Fibroblast of gingiva (primary cell): ENCODE measurements at places on chromosomes 11 and 22.

DNA sequence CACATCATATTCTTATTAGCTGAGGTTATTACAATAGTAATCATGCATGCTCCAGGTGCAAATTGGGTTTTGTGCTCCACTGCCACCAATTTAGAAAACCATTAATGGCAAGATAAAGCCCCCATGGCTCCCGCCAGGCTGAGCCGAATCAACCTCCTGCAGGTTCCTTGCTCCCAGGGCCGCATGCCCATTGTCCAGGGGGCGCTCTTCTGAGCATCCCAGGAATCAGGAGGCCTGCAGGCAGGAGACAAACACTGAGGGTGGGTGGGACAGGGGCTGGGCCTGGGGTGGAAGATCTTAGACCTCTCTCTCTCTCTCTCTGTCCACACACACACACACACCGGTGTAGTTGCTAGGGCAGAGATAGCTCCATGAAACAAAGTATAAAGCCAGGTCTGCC is 57.4 kb downstream of the BUD13 start:
- DNase-seq = no peak

DNA sequence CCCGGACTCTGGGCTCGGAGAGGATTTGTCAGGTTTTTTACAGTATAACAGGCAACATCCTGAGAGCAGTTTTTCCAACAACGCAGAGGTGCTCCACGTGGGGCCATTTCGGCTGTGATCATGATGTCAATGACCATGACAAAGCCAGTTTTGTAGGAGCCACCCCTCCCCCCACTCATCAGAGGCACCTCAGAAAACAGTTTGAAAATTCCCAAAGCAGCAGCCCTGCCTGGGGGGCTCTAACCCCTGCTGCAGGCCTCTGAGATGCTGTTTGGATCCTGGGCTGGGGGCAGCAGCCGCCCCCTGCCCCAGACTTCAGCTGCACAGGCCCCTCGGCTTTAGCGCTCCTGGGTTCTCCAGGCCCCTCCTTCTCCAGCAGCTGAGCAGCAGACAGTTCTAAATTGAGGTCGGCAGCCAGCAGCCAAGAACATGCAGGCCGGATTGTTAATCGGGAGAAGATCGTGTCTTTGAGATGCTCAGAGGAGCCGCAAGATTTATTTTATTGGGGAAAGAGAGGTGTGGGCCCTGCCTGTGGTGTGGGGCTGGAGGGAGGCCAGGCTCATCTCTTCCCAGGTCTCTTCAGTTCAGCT is 19.4 kb downstream of the NFAM1 start:
- no peak for DNase-seq

GRCh38 chr11:133191931-133192330 is 340.4 kb downstream of the OPCML start:
- DNase-seq = no peak

DNA sequence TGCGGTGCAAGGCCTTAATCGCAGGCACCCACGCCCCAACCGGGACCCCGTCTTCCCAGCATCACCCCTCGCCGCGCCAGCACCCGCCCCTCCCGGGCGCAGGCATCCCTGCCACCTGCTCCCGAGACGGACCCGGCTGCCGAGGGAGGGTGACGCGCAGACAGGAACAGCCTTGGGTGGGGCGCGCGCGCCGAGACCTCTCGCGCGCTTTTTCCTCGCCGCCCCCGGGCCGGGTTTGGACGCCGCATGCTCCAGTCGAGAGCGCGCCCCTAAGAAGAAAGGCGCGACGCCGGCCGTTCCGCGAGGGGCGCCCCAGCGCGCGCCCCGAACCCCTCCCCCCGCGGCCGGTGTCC is 504 bp downstream of the CFL1 start:
- DNase-seq = no peak

- DNase-seq = no peak
Measured at GRCh38 chr11:130369141-130369691, 54.5 kb upstream of the ZBTB44 start.

DNA sequence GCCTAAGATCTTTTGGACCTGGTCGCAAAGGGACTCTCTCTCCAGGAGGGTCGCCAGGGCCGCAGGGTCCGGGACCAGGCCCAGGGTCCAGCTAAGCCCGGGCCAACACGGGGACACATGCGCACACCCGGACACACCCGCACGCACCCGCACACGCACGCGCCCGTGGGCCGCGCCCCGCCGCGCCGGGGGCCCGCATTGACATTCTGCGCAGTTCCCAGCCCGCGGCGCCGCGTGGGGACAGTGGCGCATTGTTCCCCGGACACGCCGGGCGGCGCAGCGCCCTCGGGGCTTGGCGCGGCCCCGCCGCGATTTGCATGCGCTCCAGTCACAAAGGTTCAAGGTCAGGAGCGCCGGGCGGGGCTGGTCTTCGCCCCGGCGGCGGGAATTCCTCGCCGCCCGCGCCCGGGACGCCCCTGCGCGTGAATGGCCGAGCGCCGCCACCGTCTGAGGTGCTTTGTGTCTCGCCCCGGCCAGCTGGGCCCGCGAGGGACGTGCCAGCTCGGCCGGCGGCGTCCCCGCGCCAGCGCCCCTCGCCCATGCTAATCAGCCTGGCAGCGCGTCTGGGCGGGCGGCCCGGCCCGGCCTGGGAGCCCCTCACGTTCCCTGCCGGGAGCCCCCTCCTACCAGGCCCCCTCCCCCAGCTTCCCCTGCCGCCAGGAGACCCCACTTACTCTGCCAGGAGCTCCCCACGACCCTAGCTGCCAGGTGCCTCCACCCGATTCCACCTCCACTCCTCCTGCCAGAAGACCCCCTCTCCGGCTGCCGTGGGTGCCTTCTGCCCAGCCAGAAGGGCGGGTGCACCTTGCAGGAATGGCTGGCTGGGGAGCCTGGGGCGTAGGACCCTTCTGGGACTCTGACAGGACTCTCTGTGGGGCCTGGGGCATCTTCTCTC is 50.5 kb upstream of the WNT7B start:
- DNase-seq = no peak

DNA sequence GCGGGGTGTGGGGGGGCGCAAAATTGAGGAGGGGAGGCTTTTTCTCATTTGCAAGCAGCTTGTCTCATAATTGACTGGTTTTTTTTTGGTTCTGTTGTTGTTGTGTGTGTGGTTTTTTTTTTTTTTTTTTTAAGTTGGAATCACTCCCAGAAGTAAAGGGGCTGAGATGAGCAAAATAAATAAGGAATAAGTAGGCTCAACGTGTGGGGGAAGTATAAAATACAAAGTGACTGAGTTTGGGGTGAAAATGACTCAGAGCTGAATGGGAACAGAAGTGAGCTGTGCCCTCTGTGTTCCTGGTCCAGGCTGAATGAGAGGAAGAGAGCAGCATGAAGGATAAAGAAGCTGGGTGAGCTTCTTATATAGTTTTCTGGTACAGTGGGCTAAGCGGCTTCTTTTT is 90.0 kb downstream of the GRIK4 start:
- DNase-seq = peak; percentile 7

DNA sequence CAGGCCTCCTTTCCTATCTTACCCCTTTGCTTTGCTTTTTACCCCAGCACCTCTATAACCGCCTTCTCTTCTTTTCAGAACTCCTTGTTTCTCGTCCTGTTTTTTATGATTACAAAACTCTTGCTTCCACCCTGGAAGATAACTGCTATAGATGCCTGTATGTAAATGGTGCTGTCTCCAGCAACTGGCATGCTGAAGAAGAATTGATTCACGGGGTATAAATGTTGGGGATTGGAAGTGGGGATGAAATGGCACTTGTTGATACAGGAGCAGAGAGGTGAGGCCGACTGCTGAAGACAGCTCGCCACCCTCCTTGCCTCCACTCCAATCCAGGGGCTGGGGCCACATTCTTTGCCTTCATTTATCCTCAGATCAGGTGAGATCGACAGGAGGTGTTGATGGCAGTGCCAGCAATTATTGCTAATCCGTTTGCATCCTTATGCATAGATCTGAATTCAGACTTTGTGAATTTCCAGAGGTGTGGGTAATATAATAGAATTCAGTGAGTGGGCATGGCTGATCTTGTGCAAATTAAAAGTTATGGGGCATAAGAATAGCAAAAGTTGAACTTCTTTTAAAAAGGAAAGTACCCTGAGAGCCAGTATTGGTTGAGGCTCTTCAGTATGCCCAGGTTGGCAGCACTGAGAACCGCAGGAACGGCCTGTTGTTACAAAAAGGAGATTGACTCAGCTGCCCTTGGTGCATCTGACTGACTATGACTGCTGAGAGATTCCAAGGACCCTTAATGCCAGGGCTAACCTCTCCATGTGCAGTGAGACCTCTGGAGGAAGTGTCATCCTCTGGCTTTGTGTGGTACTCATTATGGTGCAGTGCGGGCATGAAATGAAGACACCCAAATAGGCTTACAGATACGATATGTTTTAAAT is 5.3 kb downstream of the NEAT1 start:
- peak; percentile 85 for DNase-seq

DNA sequence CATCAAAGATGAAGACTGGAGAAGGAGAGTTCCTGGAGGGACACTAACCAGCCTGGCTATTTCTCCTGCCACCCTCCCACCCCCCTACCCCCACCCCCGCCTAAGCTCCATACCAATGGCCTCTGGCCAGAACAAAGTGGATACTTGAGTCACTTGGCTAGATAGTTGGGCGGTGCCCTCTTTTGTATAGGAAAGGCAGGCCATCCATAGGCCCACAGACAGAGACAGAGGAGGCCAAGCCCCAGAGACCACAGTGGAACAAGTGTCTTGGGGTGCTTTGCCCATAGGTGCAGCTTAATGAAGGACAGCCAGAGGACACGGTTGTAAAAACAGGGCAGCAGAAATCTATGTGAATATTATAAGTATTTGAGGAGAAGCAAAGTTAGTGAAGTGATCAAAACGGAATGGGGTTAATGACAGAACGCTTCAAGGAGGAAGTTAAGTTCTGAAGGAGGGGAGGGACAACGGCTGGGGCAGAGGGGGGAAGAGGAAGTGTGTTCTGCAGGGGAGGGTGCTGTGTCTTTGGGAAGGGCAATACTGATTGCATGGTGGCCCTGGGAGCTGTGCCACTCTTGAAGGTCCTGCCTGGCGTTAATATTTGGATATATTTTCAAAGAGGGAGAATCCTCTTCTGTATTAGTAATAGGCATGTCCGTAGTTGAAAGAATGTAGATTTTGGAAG is 32.7 kb downstream of the FLI1 start:
- DNase-seq = no peak

DNA sequence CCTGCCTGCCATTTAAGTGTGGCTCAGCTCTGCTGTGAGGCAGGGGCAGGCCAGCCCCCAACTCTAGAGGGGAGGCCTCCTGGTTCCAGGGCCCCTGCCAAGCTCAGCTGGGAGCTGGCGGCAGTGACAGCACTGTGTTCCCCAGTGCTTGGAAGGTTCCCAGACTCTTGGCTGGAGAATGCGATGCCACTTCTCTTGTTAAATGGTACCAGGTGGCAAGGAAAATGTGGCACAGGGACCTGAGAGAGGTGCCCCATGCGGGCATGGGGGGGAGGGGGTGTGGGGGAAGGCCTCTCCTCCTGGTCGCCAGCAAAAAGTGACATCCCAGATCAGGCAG is 8.4 kb upstream of the TNFRSF13C start:
- no peak for DNase-seq

GRCh38 chr11:117664897-117665296 is 132.1 kb downstream of the DSCAML1 start:
- DNase-seq = no peak

DNA sequence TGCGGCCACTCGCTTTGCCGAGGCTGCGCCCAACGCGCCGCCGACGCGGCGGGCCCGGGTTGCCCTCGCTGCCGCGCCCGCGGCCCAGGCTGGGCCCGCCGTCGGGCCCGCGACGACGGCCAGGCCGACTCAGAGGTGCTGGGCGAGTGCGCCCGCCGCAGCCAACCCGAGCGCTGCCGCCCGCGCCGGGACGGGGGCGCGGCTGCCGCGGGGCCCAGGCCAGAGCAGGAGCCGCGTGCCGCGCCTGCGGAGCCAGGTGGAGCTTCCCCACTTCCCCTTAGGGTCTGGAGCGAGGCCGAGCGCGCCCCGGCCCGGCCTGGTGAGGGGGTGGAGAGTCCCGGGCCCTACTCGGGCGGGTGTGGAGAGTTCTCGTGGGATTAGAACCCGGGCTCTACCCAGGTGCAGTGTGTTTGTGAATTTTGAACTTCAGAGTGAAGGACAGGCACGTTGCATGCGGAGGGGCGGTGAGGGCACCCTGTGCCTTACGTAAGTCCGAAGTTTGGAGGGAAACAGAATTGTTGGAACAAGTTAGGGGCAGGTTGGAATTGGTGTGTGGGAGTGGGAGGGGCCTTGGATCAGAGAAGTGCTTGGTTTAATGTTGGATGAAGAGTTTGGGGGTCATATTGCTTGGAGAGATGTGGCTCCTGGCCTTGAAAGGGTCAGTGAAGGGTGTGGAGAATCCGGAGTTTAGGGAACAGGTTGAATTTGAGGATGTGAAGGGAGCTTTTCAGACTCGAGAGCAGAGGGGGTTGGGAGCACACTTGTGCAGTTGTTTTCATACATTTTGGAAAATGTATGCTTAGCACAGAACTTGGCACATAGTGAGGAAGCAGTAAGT is 697 bp downstream of the RNF169 start:
- peak; percentile 13 for DNase-seq

- no peak for DNase-seq
Measured at GRCh38 chr11:7775689-7776088, 21.1 kb downstream of the OR5P2 start.
